ENCODE measurements at places on chromosomes 2 and 18.

DNA sequence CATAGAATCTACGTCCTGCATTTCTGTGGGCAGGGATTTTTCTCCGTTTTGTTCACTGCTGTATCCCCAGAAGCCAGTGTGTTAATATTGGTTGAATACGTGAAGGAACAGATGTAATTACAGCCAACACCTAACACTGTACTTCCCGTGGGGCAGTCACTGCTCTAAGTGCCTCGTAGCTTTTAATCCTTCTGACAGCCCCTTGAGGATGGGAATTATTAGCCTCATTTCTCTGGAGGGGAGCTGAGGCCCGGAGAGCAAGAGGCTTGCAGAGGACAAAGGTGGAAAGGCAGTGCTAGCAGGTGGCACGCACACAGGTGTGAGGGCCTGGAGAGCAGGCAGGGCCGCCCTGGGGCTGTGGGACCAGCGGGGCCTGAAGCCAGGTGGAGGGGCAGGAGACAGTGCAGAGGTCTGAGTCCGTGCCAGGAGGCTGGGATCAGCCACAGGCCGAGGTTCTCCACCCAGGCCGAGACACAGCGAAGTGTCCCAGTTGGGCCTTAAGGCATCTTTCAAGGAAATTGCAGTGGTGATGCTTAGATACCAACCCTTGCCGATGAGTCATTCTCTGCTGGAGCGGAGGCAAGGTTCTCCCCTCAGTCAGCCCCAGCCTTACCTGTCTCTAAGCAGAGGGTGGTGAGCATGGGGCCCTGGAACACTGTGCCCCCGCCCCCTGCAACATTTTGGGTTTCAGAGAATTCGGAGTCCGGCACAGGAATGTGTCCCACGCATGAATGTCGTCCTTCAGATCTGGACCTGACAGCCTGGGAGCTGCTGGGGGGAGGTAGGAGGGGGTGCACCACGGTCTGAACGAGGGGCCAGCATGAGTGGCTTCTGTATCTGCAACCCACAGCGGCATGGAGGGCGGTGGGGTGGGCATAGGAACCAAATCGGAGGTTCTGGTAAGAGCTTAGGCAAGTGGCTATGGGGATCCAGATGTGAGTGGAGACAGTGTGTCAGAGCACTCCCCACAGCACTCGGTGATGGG lies 122.6 kb downstream of the GBX2 start:
- no peak for DNase-seq

- no peak for DNase-seq
These were observed 253.1 kb downstream of the CDCA7 start for GRCh38 chr2:173607606-173608311.

- no peak for DNase-seq
These were observed 13.7 kb upstream of the FAHD2A start for GRCh38 chr2:95388856-95389244.

- no peak for DNase-seq
These were observed 56.3 kb downstream of the MARCHF4 start for GRCh38 chr2:216315802-216316603.

DNA sequence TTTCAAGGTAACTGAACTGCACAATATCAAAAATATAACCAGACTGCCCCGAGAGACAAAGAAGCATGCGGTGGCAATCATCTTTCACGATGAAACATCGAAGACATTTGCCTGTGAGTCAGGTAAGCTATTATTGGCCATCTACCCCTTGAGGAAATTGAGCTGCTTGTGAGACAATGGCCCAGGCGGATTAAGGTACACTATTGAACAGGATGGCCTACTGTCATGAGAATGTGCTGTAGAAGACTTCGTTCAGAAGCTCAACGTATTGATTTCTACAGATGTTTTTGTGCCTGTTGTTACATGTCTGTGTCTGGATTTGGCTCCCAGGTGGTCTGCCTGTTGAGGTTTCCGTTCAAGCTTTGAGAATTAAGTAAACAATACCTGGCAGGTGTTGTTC lies 198.7 kb downstream of the DOK6 start:
- DNase-seq, result no peak

DNA sequence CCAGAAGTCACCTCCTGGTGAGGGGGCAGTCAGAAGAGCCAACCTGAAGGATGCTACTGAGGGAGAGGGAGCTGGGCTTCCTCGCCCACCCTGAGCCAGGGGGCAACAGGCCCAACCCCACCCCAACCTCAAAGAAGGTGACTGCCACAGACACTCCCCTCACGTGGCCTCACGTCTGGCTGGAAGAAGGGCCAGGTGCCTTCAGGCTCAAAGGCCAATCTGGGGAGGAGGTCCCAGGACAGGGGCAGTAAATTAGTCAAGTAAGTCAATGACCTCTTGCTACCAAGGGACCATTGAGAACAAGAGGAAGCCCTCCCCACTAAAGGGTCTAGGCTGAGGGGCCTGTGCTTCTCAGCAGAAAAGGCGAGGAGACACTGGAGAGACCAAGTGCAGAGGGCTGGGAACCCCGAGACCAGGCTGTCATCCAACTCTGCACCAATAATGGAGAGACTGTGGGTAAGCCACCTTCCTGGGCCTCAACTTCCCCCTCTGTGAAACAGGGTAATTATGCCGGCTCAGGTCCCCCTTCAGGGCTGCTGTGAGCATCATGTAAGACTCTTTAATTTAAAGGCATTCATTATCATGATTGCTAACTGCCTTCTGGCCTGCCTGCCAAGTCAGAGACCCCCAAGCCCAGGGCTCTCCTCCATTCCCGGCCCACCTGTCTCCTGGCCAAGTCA lies 20.2 kb upstream of the TNS1 start:
- no peak for DNase-seq

GRCh38 chr2:2188344-2188920 lies 142.6 kb downstream of the MYT1L start:
- no peak for DNase-seq

- DNase-seq, result no peak
These were observed 24.0 kb upstream of the TMEM37 start for GRCh38 chr2:119407430-119408220.

DNA sequence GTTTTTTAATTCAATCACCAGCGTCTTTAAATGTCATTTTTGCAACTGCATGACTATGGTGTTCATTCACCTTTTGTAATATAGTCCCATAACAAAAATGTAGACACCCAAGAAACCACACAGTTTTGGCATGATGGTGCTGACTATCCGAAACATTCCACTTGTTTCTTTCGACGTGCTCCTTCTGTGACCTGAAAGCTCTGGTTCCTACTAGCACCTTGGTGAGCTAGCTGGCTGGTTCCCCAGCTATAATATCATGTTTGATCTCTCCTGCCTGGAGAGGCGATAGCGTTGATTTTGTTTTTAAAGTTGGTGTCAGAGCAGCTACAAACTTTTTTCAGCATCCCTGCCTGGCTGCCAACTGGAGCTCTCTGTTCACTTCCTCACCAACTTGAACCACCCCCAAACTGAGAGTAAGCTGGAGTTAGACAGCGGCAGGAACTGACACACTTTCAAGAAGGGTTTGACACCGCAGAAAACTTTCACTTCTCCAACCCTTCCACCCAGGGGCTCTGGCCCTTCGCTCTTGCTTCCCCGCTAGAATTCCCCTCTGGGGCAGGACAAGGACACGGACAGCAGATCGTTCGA lies 1.1 kb downstream of the ATAD2B start:
- peak; percentile 27 for DNase-seq

- no peak for DNase-seq
These were observed 560.1 kb upstream of the FSHR start for GRCh38 chr2:49714454-49714853.

GRCh38 chr2:219010162-219010756 lies 17.0 kb upstream of the CRYBA2 start:
- DNase-seq, result no peak

- DNase-seq, result no peak
These were observed 170.3 kb downstream of the LDLRAD4 start for GRCh38 chr18:13388586-13389490.

DNA sequence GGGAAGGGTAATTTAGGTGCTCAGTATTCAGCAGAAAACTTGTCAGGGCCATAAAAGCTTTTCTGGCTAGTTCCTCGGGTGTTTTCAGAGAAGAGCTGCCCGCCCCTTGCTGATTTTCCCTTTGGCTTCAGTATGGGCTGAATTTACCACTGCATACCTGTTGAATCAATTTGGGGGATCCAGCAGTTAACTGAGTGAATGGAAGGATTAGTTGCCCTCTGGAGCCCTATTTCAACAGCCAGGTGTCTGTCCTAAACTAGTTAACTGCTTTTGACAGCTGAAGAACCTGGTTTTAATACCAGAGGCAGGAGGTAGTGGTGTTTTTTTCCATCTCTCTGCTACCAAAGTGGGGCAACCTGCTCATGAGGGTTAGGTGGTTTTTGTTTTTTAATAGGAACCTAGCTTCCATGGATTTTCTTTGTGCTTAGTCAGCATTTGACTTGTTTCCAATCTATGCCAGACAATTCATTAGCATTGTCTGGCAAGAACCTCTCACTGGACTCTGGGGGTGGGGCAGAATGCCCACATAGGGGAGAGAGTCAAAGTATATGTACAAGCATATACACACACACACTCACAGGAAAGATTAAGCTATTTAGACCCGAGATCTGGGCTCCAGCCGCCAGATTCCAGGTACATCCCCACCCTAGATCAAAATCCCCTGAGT lies 166.5 kb upstream of the SIX3 start:
- no peak for DNase-seq

DNA sequence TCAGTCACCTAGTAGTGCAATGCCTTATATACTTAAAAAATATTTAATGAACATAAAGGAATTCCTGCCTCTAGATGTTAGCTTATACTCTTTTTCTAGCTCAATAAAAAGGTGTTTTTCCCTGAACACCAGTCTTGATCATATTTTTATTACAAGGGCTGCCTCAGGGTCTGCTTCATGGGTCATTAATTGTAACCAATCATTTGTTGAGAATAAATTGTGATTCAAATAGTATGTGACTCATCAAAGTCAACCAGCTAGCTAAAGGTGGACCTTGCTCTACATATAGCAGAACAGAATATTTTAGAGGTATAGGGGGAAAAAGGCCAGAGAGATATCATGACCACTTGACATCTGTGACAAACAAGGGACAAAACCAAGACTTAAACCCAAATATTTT lies 114.0 kb downstream of the PIK3C3 start:
- DNase-seq, result no peak

GRCh38 chr2:127479219-127479825 lies 47.0 kb downstream of the IWS1 start:
- DNase-seq, result no peak

GRCh38 chr2:113089916-113090315 lies 22.1 kb downstream of the IL1F10 start:
- no peak for DNase-seq

DNA sequence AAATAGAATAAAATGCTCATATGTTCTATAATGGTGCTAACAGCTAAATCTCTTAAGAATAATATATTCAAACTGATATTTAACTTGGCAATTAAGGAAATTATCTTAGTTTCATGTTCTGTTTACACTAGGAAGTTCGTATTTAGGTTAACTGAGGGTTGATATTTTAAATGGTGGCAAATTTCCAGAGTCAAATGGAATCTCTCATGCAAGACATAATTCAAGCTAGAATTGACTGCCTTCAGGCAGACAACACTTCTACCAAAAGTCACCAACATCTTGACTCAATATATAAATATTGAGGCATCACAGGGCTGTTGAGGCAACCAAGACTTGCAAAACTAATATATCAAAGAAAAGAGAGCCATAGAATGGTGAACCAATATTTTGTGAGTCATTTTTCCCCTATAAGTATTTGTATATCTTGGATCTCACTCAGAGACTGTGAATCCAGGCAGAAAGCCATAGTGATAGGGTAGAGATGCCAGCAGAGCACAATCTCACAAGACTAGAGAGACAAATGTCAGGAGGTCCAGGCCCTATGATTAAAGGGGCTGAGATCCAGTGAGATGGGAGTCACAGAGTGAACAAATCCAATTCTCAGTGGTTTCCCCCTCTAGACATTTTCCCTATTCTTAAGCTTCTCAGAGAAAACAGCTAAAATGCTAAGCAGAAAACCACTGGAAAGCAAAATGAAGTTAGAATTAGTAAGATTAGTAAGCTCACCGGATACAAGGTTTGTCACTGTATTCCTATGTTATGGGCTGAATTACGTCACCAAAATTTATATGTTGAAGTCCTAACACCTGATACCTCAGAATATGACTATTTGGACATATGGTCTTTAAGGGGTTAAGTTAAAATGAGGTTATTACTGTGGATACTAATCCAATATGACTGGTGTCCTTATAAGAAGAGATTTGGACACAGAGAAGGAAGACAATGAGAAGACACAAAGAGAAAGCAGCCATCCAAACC lies 358.2 kb upstream of the UBE2E3 start:
- no peak for DNase-seq

DNA sequence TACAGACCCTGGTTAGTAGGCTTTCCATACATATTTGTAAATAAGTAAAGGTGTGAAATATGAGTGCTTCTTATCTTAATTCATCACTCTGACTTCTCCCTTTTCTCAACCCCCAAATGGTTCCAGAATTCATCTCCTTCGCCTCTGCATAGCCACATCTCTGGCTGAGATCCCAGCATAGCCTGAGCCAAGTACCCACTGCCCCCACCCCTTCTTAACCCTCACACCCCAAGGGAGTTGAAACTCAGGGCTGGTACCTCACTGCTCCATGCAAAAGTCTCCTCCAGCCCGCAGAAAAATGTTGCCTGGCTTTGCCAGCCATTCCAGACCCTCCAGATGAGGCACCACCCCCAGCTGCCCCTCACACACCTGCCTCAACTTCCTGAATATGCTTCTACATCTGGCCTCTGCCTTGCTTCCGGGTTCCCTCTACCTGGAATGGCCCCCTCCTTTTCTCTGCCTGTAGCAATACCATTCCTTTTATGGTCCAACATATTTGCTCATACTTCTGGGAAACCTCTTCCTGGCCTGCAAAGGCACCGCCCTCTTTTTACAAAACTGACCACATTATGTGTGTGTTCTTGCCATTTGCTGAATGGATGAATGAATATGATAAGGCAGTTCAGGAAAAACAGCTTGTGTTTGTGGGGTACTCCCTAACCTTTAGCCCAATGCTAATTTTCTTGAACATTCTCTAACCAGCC lies 112.8 kb downstream of the CELF4 start:
- DNase-seq, result no peak

GRCh38 chr2:60311524-60311923 lies 241.9 kb downstream of the BCL11A start:
- DNase-seq, result no peak

GRCh38 chr2:83112858-83113257 lies 1346.2 kb downstream of the SUCLG1 start:
- DNase-seq, result no peak

DNA sequence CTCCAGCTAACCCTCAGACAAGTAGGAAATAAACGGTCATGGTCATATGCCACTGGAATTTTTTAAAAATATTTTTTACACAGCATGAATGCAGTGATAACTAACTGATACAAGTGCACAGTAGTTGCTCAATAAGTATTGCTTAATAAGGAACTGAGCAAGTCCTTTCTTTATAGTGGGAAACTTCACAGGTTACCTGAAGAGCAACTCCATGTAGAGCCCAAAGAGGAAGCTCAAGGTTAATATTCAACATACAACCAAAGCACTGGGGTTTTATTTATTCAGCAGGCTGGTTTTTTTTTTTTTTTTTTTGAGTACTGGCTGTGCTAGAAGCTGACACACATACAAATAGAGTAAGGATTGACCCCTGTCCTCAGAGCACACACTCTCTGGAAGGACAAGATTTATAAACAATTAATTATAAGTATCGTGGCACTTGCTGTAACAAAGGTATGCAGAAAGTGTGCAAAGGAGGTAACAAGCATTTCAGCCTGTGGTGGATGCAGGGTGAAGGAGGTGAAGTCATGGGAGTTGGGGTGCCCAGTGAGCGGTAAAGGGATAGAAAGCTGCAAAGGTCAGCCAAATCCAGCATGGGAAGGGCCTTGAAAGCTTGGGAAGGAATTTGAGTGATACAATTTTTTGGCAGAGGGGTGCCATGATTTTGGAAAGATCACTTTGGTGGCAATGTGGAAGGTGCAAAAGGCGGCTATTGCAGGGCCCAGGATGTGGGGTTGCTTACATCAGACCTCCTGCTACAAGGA lies 52.7 kb downstream of the ATOH8 start:
- no peak for DNase-seq

All from esophagus squamous epithelium (tissue), 5 donors.